ENCODE measurements at places on chromosomes 2 and 18.

DNA sequence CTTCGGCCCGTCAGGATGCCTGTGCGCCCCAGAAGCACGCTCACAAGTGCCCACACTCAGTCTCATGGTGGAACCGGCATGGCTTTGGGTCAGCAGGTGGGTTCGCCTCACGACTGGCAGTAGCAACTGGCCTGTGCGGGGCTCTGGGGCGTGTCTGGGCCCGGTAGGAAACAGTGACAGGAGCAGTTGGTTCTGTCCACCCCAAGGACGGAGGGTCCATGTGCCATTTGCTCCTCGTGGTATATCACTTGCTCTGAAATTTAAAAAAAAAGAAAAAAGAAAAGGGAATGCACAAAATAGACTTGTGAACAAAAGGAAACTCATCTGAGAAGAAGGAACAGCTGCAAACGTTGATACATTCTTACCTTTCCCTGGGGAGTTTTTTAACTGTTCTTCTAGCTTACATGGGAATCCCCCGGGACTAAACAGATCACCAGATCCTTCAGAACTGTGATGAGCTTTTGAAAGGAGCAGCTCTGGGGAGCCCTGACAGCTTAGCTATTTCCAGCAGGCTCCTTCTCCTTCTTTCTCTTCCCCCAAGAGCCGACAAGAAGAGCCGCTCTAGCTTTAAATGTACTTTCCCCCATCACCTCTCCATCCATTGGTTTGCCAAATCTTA is 42.8 kb downstream of the TRAPPC12 start:
- DNase-seq: no peak

DNA sequence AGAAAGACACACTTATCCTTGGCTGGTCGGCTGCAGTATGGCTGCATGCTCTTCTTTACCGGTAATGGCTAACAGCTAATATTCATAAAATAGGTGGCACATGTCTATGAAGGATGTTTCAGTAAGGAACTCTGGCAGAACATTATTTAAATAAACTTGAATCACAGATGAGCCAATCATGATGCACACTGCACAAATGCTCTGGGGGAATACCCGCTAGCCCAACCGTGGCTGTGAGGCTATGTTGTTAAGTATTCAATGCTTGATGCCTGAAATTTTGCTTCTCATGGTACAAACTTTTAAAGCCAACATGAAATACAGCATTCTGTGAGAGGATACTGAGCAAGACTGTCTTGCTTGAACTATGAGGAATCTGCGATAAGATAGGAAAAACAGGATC is 505.8 kb downstream of the ZEB2 start:
- DNase-seq: no peak

DNA sequence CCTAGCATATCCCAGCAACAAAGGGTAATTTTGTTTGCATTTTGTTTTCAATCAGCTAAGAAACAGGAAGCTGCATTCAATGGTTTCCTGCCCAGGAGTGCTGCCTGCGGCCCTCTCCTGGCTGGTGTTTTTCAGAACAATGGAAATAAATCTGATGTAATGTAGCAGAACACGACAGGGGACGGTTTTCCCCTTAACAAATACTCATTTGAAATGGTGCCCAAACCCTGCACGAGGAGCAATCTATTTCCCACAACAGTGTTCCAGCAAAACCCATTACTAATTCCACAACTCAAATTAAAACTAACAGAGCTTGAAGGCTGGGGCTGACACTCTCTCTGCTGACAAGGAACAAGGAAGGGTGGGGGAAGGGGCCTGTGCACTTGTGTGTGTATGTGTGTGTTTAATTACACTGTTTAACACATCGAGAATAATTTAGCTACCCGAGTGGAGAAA is 8.7 kb downstream of the CAPN13 start:
- no peak for DNase-seq

DNA sequence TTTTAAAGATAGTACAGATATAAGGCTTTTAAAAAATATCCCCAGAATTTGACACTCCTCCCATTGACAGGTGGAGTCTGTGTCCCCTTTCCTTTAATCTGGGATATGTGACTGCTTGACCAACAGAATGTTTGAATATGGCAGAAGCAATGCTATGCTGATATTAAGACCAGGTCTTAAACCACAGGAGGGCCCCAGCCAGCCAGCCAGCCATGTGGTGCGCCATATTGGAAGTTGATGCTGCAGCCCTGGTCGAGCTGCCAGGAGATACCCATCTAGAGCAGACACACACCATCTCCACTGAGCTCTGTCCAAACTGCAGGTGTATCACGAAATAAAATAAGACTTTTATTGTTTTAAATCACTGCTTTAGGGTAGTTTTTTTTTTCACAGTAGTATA is 122.3 kb upstream of the CAB39 start:
- no peak for DNase-seq

DNA sequence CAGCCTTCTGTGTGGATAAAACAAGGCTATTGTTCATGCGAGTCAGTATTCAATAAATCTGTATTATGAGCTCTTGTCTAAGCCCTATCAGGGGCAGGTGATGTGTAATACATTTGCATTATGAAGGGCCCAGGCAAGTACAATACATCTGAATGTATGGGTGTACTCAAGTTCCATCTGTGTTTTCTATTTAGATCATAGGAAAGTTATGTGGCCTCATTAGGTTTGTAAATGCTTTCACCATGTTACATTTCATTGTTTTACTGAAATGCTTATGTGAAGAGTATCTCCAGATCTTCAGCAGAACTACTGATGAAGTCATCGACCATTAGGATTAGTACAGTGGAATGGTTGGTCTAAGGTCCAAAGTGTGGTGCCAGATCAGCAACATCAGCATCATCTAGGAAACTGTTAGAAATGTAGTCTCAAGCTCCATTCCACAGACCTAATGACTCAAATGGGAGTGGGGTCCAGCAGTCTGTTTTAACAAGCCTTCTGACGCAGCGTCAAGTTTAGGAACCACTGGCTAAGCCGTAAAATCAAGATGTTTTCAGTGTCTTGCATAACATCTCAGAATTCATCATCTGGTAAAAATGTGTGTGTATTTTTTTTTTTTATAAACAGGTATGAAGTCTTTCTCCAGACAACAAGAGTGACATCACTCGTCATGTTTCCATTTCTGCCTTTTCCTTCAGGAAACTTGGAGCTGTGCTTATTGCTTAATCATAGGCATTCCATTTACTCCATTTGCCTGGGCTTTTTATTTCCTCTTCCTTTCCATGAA is 80.5 kb downstream of the LYPD6 start:
- DNase-seq: no peak

GRCh38 chr2:27823135-27823534 is 51.6 kb downstream of the MRPL33 start:
- no peak for DNase-seq

GRCh38 chr2:230828272-230828961 is 36.3 kb upstream of the ITM2C start:
- DNase-seq: no peak

DNA sequence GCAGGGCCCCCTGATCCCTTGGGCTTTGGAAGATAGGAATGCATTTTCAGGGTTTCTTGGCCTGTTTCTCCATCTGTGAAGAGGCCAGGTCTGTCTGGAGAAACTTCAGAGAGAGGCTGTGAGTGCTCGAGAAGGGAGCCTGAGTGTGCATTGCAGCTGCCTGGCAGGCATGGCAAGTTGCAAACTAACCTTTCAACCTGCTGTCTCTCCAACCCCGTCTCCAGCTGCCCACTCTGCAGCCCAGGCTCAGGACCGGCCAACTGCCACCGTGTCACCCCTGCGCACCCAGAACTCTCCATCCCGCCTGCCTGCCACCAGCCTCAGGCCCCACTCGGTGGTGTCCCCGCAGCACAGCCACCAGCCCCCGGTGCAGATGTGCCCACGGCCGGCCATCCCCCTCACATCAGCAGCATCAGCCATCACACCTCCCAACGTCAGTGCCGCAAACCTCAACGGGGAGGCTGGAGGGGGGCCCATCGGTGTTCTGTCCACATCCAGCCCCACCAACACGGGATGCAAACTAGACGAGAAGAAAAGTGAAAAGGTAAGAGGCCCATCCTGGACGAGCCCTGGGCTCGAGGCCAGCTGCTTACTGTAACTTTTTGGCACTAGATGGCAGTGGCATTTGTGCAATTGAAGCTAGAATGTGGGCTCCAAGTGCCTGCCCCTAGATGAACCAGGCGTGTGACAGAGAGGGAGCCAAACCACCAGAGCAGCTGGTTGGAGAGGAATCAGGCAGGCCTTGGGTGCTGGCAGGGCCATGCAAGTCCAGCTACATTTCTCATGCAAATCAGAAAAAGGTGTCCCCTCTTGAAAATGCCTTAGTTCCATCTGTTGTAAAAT is 164.6 kb downstream of the SEPTIN10 start:
- DNase-seq: no peak

DNA sequence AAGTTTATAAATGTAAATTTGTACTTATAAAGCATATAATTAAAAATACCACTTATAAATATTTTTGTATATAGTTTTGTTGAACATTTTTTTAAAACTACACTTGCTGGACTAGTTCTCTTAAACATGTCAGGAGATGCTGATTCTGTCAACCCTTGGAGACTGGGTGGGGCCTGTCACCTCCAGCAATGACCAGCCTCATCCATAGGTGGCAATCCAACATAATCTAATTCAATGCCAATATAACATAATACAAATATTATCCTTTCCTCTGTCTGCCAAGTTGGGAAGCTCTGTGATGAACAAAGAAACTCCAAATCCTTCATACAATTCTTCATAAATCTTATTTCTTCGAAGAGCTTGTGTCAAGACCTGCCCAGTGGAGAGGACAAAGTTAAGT is 140.4 kb downstream of the RBMS1 start:
- DNase-seq: no peak

DNA sequence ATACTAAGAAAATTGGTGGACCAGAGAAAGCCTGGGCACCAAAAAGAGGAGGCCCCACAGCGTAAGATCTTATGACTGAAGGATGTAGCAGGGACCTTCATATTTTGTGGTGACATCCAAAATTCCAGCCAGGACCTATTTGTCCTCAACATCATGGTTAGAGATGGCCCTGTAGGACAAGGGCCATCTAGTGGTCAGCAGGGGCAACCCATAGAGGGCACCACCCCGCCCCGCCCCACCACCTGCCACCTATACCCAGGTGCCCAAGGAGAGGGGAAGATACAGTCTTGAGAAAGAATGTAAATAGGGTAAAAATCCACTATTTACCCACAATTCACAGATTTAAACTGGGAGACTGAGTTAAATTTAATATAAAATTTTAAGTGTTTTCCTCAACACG is 59.6 kb upstream of the TMEM163 start:
- DNase-seq: no peak

GRCh38 chr18:62524440-62525200 is 1.8 kb downstream of the ZCCHC2 start:
- peak; percentile 52 for DNase-seq

DNA sequence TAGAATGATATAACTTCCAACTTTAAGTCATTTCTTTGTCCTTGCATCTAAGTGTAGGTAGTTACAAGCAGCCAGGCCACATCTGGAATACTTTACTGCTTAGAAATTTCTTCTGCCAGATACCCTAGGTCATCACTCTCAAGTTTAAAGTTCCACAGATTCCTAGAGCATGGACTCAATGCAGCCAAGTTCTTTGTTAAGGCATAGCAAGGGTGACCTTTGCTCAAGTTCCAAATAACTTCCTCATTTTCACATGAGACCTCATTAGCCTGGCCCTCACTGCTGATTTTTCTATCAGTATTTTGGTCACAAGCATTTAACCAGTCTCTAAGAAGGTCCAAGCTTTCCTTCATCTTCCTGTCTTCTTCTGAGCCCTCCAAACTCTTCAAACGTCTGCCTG is 7.8 kb upstream of the UGT1A9 start:
- no peak for DNase-seq

DNA sequence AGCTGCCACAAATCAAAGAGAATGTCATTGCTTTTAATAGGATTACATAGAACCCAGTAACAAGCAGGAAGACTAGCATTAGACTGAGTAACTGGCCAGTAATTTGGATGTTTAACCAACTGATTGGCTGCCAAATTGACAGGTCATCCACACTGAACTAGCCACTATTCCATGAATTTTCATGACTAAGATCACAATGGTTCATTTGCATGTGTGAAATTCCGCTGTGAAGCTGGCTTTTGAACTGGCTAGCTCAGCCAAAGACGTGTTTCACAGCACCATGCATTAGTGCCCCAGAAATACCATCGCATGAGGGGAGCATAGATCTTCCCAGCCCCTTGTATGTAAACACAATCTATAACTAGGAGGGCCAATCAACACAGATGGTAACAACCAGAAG is 649.8 kb downstream of the ARHGAP15 start:
- no peak for DNase-seq

DNA sequence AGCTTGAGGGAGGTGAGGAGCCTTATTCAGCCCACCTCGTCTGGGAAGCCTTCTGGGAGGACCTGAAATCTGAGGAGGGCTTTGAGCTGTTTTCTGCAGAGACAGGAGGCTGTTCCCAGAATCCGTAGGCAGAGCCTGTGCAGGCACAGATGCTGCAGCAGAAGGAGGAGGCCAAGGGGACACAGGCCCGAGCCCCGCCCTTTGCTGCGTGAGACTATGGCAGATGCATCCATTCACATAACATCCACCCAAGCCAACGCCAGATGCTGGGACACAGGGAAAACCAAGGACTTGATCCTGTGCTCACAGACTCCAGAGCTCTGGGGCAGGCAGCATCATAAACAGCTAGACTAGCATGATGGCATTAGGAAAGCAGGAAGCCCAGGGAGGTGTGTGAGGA is 98.2 kb downstream of the KCNF1 start:
- no peak for DNase-seq

- DNase-seq: no peak
Measured at GRCh38 chr18:420661-421246, 79.7 kb downstream of the COLEC12 start.

- no peak for DNase-seq
Measured at GRCh38 chr2:43111788-43112554, 114.4 kb downstream of the ZFP36L2 start.

- DNase-seq: no peak
Measured at GRCh38 chr2:168254158-168254935, 7.0 kb upstream of the STK39 start.

Data from stimulated activated CD4-positive, alpha-beta T cell treated with anti-CD3 and anti-CD28 coated beads, TNF-alpha, amount 100 ng/mL, for 1 hour (primary cell).